HepG2 (cell line): ENCODE measurements at places on chromosomes 12 and 14. TPM values are rescaled to one million over a fixed set of nuclear protein-coding genes. Genes with fewer than 3 reads are reported as not detected.

- no peaks in the 10 kb centered on the region for H3K4me1 ChIP-seq
- no peaks in the 10 kb centered on the region for H3K36me3 ChIP-seq
- no peak overlapping the region for H3K27ac ChIP-seq
- DNase-seq = no peak
- no peaks in the 10 kb centered on the region for H3K27me3 ChIP-seq
These were observed 56.1 kb downstream of the SYT10 start for GRCh38 chr12:33383503-33383902.

GRCh38 chr14:44979740-44980356 lies 17.9 kb downstream of the TOGARAM1 start:
- no peaks in the 10 kb centered on the region for H3K27me3 ChIP-seq
- no peaks in the 10 kb centered on the region for H3K36me3 ChIP-seq
- H3K4me1 ChIP-seq = no peaks in the 10 kb centered on the region

The STXBP6 gene
- total RNA-seq = 35.3 and 43.2 TPM in 2 replicates

The ADAM20 gene
- total RNA-seq = 0.18 TPM in 1 of 2 replicates, not detected in the other
